IgD-negative memory B cell (primary cell): ENCODE measurements at places on chromosomes 6 and 20. TPM values are rescaled to one million over a fixed set of nuclear protein-coding genes. Genes with fewer than 3 reads are reported as not detected.

Gene TRIM15
- polyA plus RNA-seq, result not detected

Gene PDYN
- not detected for polyA plus RNA-seq

Gene SNAP25
- polyA plus RNA-seq, result not detected

Gene KIFC1
- 0.23 TPM for polyA plus RNA-seq

Gene ABHD16B
- polyA plus RNA-seq, result 0.19 TPM

Gene COL19A1
- 5.3 TPM for polyA plus RNA-seq

Gene RSPO3
- polyA plus RNA-seq, result not detected

Gene GSTA2
- polyA plus RNA-seq, result not detected

Gene LRFN2
- not detected for polyA plus RNA-seq

Gene ZSCAN31
- 0.56 TPM for polyA plus RNA-seq

Gene ASIP
- polyA plus RNA-seq, result not detected

Gene NRSN1
- not detected for polyA plus RNA-seq

Gene SLC26A8
- not detected for polyA plus RNA-seq

Gene C4B
- polyA plus RNA-seq, result not detected

Gene TULP1
- not detected for polyA plus RNA-seq

Gene SDCBP2
- 0.91 TPM for polyA plus RNA-seq

Gene FAM83B
- polyA plus RNA-seq, result not detected

Gene PGK2
- not detected for polyA plus RNA-seq

Gene MUC22
- polyA plus RNA-seq, result not detected
